Urinary bladder (tissue), 4 donors: ENCODE measurements at places on chromosomes 12 and 14. TPM values are rescaled to one million over a fixed set of nuclear protein-coding genes. Genes with fewer than 3 reads are reported as not detected.

DBX2 gene
- polyA plus RNA-seq, result 0.03 TPM

- no peak for DNase-seq
Observed at GRCh38 chr12:108890208-108890607, 10.3 kb downstream of the DAO start.

DNA sequence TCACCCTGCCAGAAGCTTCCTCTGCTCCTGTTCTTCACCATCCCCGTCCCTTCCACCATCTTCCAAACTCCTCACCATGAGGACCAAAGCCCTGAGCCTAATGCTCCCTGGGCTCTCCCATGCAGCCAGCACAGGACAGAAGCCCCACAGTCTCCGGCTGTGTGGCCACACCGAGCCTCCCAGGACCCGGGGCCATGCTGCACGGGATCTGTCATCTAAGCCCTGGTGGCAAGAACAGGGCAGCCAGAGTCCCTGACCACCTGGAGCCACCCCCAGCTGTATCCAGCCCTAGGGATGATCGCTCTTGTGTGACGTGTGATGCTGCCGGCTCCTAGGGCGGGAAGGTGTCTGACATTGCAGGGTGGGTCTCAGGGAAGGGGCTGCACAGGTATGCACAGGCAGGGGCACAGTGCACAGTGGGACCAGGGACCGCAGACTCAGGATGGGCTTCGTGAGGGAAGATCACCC, 8.1 kb downstream of the TMEM179 start:
- DNase-seq, result no peak

DNA sequence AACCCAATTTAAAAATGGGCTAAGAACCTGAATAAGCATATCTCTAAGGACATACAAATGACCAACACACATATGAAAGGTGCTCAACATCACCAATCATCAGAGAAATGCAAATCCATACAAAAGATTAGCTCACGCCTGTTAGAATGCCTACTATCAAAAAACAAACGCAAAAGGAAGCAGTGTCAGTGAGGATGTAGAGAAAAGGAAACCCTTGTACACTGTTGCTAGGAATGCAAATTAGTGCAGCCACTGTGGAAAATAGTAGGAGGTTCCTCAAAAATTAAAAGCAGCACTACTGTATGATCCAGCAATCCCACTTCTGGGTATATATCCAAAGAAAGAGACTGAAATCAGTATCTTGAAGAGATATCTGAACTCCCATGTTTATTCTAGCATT, 133.0 kb downstream of the CPNE8 start:
- no peak for DNase-seq

NTS gene
- 0.41 TPM for polyA plus RNA-seq

GRCh38 chr12:127388985-127389384, 878.0 kb upstream of the TMEM132C start:
- no peak for DNase-seq

DNA sequence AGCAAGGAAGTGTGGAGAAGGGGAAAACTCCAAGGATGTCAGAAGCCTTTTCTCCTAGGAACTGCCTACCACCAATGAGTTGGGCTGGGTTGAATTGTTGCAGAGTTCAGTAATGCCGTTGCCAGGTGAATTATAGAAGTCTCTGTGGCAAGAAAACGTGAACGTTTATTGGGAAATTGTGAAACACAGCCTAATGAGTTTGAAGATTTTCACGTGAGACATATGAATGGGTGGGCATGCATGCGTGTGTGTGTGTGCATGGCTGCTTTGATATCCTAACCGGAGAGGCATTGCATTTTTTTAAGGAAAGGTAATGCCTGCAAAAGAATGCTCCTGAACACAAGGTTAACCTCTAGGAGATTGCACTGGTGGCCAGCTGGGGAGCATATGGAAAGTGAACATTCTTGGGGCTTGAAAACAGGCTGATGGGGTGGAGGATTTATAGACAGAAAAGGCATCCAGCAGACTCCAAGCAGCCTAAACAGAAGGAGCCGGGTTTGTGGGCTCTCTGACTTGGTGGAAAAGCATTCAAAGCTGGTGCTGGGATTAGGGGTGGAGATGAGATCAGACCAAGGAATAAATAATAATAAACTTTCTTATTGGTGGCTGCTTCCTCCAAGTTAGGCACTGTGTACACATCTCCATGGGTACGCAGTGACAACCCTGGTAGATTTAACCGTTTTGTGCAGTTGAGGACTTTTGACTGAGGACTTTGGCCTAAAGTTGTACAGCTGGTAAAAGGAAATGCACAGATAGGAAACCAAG, 67.8 kb downstream of the NTF3 start:
- no peak for DNase-seq

PRR4 gene
- polyA plus RNA-seq, result 2.0 TPM
